ENCODE measurements at places on chromosomes 1 and 21.

DNA sequence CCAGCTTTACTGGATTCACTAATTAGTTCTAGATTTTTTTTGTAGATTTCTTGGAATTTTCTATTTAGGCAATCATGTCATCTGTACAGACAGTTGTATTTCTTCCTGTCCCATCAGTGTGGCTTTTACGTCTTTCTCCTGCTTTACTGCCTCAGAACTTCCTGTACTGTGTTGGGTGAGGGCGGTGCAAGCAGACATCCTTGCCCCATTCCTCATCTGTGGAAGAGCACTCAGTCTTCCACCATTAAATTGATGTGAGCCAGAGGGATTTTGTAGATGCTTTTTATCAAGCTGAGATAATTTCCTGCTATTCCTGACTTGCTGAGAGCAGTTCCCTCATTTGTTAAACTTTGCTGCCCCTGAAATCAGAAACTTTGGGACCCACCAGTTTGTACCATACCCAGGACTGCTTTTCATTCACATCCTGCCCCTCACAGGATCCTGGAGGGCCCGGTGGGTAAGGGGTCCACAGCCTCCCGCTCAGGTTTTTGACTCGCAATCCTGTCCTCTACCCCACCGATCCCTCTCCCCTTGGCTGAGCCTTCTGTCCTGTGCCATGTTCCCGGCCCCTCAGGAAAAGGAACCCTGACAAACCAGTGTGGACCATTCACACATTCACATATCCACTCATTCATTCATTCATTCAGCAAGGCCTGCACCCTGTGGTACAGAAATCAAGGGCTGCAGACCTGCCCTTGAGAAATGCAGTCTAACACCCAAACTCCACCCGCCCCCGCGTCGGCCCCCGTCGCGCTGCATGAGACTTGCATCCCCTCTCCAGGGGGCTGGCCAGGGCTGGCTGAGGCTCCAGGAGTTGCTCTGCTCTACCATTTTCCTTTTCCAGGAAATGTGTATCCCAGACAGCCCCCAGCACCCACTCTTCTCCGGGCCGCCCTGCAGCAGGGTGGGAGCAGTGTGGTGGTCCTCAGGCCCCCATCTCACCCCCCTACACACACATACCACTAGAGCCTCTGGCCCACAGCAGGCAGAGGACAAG is 246.5 kb upstream of the VAMP3 start:
- no peak for DNase-seq

DNA sequence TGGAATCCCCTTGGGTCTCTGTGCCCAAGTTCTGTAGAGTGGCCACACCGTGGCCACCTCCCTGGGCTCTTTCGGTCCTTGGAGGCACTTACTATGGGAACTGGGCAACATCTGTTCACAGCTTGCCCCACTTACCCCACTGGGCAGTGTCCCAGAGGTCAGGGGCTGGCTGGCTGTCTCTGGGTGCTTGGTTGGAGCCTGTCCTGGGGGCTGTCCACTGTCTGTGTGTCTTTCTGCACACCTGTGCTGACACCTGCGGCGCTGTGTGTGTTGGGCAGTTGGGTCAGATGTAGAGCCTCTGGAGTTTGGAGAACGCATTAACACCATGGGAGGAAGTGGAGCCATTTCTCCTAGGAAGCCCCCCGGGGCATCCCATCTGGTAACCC is 1.3 kb upstream of the TMEM54 start:
- DNase-seq, result no peak

GRCh38 chr1:179177182-179177581 is 52.3 kb downstream of the ABL2 start:
- no peak for DNase-seq

GRCh38 chr1:116330846-116331245 is 42.2 kb upstream of the ATP1A1 start:
- no peak for DNase-seq

Measured in suppressor macrophage treated with lipopolysaccharide for 1 hour (primary cell).